ENCODE measurements at places on chromosomes 6 and 20.

- no peak for DNase-seq
Observed at GRCh38 chr6:141347906-141348492, 784.7 kb upstream of the GJE1 start.

GRCh38 chr6:280775-281468 lies 11.4 kb upstream of the DUSP22 start:
- DNase-seq = no peak

GRCh38 chr20:34180460-34181120 lies 60.6 kb upstream of the ASIP start:
- no peak for DNase-seq

DNA sequence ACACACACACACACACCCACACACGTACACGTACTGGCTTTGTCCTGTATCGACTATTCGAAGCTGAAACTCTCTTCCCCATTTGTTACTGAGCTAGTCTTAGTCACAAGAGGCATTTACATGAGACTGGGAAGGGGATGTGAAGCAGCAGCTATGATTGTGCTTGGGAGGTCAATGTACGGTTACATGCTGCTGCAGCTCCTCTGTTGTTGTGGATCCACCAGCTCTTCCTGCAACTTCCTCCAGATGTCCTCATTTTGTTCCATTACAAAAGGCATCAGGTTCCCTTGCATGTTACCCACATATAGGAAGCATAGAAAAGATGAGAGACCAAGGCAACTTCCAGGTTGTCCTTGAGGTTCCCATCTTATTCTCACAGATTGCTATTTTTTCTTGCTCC lies 612.4 kb upstream of the IMPG1 start:
- DNase-seq = no peak

DNA sequence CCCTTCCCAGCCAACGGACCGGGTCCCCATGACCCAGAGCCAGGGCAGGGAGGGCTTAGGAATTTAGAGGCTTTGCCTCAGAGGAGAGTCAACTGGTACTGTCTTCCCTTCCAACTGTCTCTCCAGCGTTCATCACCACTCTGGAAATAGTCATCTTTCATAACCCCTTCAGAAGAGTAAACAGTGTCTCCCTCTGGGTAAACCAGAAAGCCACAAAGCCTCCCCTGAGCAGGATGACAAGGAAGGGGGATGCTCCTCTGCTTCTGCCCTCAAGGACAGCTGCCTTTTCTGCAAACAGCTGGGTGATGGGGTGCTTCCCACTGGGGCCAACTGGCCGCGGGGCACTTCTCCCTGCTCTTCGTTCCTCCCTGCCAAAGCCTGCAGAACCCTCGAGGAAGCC lies 90.1 kb downstream of the PSMG4 start:
- DNase-seq = no peak

DNA sequence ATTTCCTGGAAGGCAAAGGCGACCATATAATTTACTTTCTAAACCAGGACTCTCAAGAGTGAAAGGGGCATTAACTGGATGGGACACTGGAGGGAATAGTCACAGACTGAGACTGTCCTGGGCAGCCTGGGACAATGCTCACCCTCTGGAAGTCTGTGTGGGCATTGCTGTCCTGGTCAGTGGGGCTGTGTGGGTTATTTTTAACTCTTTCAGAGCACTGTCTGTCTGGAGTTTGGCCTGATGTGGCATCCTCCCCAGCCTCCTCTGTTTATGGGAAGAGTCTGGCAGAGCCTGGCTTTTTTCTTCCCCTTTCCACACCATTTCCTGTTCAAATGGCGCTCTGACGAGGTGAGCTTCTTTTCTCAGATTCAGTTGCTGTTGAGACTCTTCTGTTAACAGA lies 11.7 kb downstream of the DAAM2 start:
- DNase-seq = no peak

- DNase-seq = no peak
Observed at GRCh38 chr6:146876271-146877151, 277.7 kb downstream of the ADGB start.

DNA sequence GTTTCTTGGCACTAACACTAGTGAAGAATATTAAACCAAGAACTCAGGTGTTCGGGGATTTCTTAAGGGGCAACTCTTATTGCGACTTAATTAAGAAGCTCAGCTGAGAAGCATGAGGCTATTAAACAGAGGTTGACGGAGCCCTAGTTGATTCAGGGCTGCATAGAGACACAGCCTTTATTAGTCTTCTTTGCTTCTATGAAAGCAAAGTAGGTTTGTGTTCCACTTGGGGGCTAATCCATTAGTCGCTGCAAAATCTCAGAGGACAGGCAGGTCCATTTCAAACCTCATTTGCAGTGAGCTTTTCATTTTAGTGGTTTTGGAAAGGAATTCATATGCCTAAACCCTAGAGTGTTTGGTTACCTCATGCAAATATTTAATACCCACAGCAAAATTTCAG lies 506.6 kb upstream of the SULF2 start:
- no peak for DNase-seq

- DNase-seq = no peak
Observed at GRCh38 chr6:45697605-45698004, 318.1 kb downstream of the CLIC5 start.

DNA sequence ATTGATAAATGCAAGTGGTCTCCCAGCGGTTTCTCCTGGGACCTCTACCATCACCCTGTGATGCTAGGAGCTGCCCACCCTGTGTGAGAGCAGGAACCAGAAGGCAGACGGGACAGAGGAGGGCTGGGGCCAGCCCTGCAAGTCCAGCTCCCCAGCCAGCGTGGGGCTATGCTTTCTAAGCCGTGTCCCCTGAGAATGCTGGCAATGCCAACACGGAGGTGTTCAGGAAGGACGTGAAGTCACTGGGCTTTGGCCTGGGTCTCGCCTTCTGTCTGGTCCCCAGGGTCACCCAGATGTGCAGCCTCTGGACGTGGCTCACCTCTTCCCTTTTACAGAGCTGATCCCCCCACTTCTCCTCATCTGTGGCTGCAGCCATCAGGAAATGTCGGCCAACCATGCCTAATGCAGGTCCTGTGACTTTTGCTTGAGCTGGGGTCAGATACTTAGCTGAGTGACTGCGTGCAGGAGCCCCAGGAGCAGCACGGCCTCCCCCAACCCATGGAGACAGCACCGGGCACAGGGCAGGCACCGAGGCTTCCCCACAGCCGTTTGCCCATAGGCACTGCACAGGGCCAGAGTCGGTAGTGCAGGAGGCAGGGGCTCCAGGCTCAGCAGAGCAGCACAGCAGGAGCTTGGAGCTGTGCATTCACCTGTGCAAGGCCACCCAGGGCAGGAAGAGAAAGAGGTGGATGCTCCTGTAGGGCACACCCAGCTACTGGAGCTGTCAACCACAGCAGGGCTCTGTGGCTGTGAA lies 66.2 kb downstream of the GNAS-AS1 start:
- DNase-seq = no peak

- DNase-seq = no peak
Observed at GRCh38 chr20:19720991-19721390, 37.1 kb upstream of the RIN2 start.

GRCh38 chr6:45535933-45536332 lies 158.2 kb upstream of the SUPT3H start:
- DNase-seq = no peak

DNA sequence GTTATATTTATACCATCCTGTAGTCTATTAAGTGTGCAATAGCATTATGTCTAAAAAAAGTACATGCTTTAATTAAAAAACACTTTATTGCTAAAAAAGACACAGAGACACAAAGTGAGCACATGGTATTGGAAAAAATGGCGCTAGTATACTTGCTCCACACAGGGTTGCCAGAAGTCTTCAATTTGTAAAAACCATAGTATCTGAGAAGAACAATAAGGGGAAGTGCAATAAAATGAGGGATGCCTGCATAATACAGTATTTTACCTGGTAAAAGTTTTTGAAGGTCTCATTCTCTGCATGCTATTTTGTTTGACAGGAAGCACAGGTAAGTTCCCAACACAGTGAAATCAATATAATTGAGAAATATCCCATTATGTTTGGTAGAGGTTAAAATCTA lies 1.6 kb downstream of the NOX3 start:
- no peak for DNase-seq

- no peak for DNase-seq
Observed at GRCh38 chr6:158868122-158868480, 48.9 kb upstream of the EZR start.

GRCh38 chr20:4775322-4776078 lies 53.8 kb downstream of the PRND start:
- DNase-seq = no peak

GRCh38 chr20:36792422-36792821 lies 18.9 kb upstream of the DSN1 start:
- no peak for DNase-seq

DNA sequence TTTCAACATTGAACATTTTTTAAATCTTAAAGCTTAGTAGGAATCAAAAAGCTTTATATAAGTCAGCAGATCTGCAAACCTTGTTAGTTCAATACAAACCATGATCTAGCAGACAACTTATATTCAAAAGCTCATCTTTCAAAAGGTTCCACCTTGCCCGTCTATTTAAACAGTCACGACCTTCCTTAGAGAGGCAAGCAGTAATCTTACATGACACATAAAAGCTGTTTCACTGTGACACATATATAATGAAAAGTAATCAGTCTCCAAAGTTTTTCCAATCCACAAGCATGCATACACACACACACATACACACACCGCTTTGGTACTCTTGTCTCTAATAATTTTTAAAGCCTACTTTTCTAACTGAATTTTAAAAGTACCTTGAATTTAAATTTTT lies 12.9 kb downstream of the SOD2 start:
- no peak for DNase-seq

GRCh38 chr6:170032197-170032596 lies 258.7 kb downstream of the DLL1 start:
- DNase-seq = no peak

DNA sequence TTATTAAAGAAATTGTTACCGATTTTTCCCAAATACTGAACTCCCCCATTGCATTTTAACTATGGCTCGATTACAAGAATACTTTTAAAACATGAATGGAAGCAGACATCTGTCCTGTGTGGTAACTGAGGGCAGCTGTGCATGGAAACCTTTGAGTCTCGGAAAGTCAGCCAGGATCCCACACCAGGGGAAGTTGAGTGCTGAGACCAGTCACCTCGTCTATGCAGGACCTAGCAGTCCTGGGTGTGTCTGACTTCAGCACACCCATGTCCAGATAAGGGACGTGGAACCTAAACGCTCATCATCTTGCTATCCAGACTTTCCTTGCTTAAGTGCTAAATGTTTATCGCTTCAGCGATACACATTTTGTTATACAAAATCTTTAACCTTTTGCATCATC lies 6.1 kb downstream of the RIN2 start:
- no peak for DNase-seq

- DNase-seq = no peak
Observed at GRCh38 chr6:136764517-136764993, 27.7 kb downstream of the MAP3K5 start.

- no peak for DNase-seq
Observed at GRCh38 chr20:48791666-48792071, 36.1 kb downstream of the PREX1 start.

DNA sequence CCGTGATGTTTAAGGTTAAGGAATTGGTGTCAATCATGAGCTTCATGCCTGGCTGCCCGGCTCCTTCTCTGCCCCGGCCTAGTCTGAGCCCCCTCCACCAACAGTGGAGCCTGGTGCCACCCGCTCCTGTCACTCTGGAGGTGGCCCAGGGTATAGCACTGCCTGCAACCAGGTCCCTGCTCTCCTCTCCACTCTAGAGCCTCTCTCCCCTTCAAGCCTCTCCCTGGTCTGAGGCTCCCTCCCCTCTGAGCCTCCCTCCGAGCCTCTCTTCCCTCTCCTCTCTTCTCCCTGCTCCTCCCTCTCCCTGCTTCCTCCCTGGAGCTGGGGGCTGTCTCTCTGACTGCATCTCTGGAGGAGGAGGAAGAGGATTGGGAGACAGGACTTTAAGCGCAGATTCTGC lies 31.3 kb upstream of the MRGBP start:
- DNase-seq = no peak

DNA sequence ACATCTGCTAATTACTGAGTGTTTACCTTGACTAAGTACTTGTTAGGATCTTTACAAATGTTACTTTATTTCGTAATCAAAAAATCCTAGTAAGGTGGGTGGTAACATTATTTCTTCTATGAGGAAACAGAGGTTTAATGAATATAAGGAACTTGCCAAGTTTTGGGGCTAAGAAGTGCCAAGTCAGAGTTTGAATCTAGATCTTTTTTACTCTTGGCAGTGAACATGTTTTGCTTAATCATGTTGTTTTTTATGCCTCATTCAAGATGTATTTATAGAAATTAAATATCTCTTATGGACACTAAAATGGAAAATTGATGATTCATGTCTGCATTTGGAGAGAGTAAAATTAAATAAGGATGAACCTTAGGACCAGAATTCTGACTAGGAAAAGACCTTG lies 393.7 kb downstream of the UTRN start:
- no peak for DNase-seq
